C1 segment of cervical spinal cord (tissue), 14 donors: ENCODE measurements at places on chromosomes 3 and 15.

DNA sequence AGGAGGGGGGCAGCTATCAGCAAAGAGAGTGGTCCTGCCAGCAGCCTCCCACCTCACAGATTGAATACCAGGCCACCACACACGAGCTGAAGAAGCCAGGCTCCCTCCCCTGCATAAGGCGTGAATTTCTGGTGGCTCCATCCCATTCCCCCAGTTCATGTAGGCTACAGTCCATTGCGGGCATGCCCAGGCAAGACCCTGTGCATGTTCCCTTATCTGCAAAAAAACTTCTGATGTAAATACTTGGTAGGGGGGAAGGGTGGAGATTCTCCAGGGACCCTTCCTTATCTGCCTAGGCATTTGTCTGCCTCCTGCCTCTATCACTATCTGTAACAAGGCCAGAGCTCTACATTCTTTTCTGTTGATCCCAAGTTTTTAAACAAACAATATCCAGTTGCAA is 27.6 kb upstream of the UBP1 start:
- DNase-seq: no peak

DNA sequence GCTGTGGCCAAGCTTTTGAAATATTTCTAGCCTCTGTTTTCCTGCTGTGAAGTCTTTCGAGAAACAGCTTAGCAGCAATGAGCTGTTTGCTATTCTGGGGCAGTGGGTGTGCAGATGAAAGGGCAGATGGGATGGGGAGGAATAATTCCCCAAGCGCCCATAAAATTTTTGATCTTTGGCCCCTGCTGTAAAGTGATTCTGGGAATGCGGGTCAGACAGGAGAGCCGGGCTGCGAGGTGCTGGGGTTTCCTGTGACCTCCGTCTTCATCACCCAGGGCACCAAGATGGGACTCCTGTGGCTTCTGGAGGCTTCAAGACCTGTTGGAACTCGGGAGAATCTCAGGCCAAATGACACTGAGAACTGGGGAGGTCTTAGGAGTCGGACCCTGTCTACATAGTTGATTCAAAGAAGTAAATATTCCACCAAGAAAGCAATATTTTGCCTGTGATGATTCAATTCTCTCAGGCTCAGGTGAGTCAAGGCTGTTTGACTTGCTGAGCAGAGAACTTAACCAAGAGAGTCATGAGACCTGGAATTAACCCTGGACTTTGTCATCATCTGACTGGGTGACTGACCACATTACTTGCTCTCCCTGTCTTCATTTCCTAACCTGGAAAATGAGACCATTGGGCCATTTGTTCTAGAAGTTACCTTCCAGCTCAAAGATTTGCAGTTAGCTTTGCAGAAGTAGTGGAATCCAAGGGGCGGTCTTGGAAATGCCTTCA is 86.4 kb downstream of the POLR2M start:
- DNase-seq: no peak

- no peak for DNase-seq
Observed at GRCh38 chr3:9192248-9193025, 57.0 kb downstream of the SRGAP3 start.

- DNase-seq: no peak
Observed at GRCh38 chr3:90091549-90091948, 984.1 kb downstream of the EPHA3 start.

DNA sequence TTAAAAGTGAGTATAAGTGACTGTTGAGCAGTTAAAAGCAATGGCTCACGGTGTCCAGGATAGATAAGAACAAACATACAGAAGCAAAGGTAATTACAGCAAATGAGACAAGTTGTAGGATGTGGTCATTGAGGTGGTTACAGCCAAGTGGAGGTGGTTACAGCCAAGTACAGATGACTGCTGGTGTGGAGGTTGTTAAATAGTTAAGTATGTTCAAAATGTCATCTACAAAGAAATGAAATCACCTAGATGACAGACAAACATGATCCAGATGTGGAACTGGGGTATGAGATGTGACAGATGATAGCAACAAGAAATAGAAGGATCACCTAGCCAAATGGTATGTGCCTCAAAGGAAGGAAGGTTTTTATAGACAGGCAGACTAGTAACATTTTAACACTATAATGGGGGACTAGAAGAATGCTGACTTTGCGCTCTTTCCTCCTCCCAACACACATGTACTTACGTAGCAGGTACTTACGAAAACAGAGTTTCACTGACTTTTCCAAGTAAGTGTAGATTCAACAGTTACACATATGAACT is 6.8 kb upstream of the ANKRD28 start:
- no peak for DNase-seq

DNA sequence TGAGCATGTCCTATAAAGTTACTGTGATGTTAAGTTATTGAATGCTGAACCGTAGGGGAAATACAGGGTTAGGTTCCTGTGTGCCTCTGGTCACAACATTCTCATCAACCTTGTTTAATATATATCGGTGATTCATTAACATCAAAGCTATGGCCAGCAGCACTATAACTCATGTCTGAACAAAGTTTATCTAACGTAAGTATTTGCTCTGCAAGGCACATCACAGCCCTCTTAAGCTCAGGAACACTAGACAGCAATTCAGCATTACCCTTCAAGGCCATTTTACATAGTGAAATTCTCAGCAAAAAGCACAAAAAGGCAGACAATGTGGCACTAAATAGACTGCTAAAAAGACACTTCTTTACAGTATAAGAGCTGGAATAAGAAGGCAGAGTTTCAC is 48.2 kb upstream of the FNDC3B start:
- DNase-seq: no peak

GRCh38 chr15:98775498-98776230 is 127.3 kb downstream of the IGF1R start:
- DNase-seq: no peak

DNA sequence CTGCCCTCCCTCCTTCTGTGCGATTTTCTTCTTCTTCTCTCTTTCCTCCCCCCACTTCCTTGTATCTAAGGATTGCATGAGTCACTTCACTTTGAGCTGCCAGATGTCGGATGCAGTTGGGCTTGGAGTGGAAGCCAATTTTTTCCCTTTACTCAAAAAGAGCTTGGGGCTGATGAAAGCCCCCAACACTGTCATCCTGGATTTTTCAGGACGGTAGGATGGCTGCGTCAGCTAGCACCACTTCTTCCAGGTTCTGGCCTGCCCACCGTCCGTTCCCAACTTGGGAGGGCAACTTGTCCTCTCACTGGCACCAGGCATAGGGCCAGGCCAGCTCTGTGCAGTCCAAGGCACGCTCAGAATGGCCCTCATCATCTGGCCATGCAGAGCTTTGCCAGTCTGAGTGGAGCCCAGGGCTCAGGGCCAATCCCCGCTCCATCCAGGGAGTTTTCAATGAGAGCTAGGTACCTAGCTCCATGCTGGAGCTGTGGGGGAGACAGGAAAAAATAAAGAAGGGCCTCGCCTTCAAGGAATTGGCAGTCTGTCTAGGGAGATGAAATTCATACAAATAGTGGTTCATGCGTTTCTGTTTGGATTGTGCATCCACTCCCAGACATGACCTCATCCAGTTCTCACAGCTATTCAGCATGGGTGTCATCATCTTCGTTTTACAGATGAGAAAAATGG is 47.7 kb upstream of the INSYN1 start:
- peak; percentile 29 for DNase-seq

GRCh38 chr3:58027704-58028317 is 19.6 kb downstream of the FLNB start:
- DNase-seq: no peak

GRCh38 chr3:190504354-190505125 is 9.3 kb upstream of the IL1RAP start:
- DNase-seq: no peak

DNA sequence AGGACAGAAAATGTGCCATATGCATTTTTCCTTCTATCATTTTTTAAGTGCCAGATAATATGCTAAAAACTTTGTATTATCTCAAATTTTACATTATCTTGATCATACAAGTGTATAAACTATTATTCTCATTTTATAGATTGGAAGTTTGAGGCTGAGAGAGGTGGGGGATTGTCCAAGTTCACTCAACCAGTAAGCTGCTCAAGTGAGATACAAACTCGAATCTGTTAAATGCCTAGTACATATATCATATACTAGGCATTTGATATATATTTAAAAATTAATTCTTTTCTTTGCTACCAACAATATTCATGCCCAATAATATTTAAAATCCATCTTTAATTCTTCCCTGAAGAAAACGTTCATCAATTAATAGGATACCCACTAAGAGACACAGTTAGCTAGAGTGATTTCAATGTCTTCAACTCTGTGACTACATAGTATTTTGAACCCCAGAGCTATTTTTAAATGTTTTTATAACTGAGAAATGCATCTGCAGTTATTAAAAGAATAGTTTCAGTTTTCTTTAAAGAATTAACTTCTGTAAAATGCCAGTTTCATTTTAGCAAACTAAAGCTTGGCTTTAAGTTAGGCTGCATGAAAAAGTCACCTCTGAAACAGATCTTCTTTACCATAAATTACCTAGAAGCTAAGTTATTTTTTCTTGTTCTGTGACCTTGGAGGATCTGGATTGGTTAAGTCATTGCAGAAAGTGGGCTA is 40.4 kb downstream of the IQCB1 start:
- DNase-seq: no peak

GRCh38 chr3:191148131-191148530 is 50.9 kb upstream of the OSTN start:
- DNase-seq: no peak

GRCh38 chr15:50764461-50765194 is 878 bp downstream of the SPPL2A start:
- DNase-seq: no peak

DNA sequence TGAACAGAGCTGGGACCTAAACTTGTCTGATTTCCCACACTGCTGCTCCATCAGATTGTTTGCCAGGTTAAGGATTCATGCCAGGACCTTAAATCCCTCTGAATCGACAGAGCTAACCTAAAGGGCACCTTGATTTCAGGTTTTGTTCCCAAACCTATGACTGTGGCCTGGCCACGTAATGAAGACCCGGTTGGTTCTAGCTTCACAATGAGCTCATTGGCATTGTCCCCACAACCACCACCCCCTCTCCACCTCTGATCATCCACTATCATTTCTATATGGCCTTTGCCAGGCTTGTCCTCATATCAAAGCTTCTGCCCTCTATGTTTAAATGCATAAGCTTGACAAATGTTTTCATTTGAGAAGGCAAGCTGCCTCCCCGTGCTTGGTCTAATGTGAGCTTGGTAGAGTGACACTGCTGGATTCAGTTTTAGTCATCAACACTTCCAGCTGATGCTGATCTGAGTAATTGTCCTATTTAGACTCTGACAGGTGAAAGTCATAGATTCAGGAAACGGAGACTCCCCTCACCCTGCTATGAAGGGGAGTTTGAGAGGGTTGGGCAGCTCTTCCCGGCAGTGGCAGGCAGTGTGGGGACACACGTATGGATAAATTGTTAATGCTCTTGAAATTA is 407.1 kb upstream of the CFAP20DC start:
- DNase-seq: no peak

DNA sequence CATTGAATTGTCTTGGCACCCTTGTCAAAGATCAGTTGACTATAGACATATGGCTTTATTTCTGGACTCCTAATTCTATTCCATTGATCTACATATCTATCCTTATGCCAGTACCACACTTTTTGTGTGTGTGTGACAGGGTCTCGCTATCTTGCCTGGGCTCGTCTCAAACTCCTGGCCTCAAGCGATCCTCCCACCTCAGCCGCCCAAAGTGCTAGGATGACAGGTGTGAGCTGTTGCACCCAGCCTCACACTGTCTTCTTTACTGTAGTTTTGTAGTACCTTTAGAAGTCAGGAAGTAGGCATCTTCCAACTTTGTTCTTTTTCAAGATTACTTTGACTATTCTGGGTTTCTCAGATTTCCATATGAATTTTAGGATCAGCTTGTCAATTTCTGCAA is 24.3 kb downstream of the CDAN1 start:
- no peak for DNase-seq

- DNase-seq: no peak
Observed at GRCh38 chr15:93223803-93224202, 134.8 kb upstream of the RGMA start.

- DNase-seq: no peak
Observed at GRCh38 chr15:93759629-93760028, 471.7 kb upstream of the MCTP2 start.

- peak; percentile 5 for DNase-seq
Observed at GRCh38 chr3:105367406-105368213, 901 bp downstream of the ALCAM start.

GRCh38 chr3:130389743-130390478 is 44.4 kb downstream of the COL6A5 start:
- DNase-seq: no peak

DNA sequence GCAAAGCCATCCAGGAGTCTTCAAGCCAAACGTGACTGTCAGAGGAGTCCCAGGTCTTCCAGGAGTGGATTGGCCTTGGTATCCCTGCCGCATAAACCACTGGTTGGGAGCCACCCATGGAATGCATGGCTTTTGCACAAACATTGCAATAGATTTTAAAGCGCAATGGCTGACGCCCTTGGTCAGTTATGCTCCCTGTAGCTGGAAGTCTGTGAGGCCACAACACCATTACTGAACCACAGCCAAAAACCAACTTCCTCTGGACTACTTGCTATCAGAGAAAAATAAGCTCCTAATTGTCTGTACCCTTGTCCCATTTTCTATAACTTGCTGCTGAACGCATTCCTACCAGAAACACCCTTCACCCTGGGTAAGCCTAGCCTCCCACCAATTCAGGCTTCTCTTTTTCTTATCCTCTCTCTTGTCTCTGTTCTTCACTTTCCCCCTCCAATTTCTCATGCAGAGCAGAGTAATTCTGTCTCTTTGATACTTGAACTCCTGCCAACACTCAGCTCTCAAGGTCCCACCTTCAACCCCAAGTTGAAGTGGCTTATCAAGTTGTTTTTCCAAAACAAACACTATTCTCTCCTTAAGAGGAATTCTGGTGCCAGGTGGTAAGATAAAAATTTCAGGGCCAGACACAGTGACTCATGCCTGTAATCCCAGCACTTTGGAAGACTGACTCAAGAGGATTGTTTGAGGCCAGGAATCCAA is 176.4 kb upstream of the UBE2E1 start:
- no peak for DNase-seq

- DNase-seq: no peak
Observed at GRCh38 chr15:58307313-58307961, 124.4 kb upstream of the LIPC start.

GRCh38 chr15:32884146-32884545 is 166.3 kb downstream of the GREM1 start:
- no peak for DNase-seq

GRCh38 chr15:86446253-86446640 is 366.6 kb downstream of the AGBL1 start:
- DNase-seq: no peak

GRCh38 chr3:63896332-63897030 is 15.7 kb downstream of the SCAANT1 start:
- no peak for DNase-seq

- DNase-seq: no peak
Observed at GRCh38 chr3:31278532-31278931, 254.2 kb upstream of the STT3B start.
